ENCODE measurements at places on chromosomes 7 and 10.

- H3K4me1 ChIP-seq: no peaks in the 10 kb centered on the region
- no peak overlapping the region for H3K27ac ChIP-seq
- DNase-seq: no peak
- H3K27me3 ChIP-seq: no peaks in the 10 kb centered on the region
Measured at GRCh38 chr7:143221286-143221685, 551 bp upstream of the TAS2R40 start.

GRCh38 chr10:63005246-63005645 is 127.9 kb upstream of the NRBF2 start:
- no peak for DNase-seq
- no peaks in the 10 kb centered on the region for H3K36me3 ChIP-seq
- H3K27me3 ChIP-seq: no peaks in the 10 kb centered on the region
- no peak overlapping the region for H3K4me3 ChIP-seq
- no peaks in the 10 kb centered on the region for H3K4me1 ChIP-seq

DNA sequence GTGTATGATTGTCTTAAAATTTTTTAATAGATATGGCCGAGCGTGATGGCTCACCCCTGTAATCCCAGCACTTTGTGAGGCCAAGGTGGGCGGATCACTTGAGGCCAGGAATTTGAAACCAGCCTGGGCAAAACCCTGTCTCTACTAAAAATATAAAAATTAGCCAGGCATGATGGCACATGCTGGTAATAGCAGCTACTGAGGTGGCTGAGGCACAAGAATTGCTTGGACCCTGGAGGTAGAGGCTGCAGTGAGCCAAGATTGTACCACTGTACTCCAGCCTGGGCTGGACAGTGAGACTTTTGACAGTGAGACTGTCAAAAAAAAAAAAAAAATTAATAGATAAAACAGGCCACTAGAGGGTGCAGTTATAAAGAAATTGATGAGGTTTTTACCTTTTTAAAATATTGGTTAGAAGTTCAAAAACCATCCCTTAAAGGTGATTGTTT is 20.5 kb downstream of the NOM1 start:
- H3K27me3 ChIP-seq: no peaks in the 10 kb centered on the region
- peaks cover 11% of the 10 kb centered on the region for H3K36me3 ChIP-seq
- DNase-seq: peak; percentile 31
- H3K27ac ChIP-seq: no peak overlapping the region
- no peaks in the 10 kb centered on the region for H3K4me1 ChIP-seq

GRCh38 chr7:86904949-86905834 is 154.3 kb downstream of the ELAPOR2 start:
- peak; percentile 29 for DNase-seq
- H3K27me3 ChIP-seq: no peaks in the 10 kb centered on the region
- no peaks in the 10 kb centered on the region for H3K4me1 ChIP-seq
- H3K4me3 ChIP-seq: no peak overlapping the region

DNA sequence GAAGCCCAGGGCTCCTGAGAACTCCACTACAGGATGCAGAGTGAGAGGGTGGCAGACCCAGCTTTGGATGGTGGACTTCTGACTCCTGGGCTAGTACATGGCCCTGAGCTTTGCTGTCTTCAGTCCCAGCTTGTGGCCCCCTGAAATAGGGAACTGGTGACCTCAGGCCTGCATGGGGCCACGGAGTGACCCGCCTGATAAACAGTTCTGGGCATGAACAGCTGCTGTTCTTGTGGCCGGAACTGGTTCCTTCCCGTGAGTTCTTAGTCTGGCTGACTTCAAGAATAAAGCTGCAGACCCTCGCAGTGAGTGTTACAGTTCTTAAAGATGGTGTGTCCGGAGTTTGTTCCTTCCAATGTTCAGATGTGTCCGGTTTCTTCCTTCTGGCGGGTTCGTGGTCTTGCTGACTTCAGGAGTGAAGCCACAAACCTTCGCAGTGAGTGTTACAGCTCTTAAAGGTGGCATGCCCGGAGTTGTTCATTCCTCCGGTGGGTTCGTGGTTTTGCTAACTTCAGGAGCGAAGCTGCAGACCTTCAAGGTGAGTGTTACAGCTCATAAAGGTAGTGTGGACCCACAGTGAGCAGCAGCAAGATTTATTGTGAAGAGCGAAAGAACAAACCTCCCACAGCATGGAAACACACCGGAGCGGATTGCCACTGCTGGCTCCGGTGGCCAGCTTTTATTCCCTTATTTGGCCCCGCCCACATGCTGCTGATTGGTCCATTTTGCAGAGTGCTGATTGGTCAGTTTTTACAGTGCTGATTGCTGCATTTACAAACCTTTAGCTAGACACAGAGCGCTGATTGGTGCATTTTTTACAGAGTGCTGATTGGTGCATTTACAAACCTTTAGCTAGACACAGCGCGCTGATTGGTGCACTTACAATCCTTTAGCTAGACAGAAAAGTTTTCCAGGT is 268.0 kb downstream of the ZEB1 start:
- H3K4me1 ChIP-seq: peaks cover 3% of the 10 kb centered on the region
- no peaks in the 10 kb centered on the region for H3K27me3 ChIP-seq
- no peaks in the 10 kb centered on the region for H3K36me3 ChIP-seq
- no peak overlapping the region for H3K4me3 ChIP-seq
- no peak overlapping the region for H3K27ac ChIP-seq

GRCh38 chr10:69864321-69864720 is 62.6 kb downstream of the COL13A1 start:
- H3K36me3 ChIP-seq: no peaks in the 10 kb centered on the region
- no peak overlapping the region for H3K4me3 ChIP-seq
- no peak overlapping the region for H3K27ac ChIP-seq
- no peak for DNase-seq

- DNase-seq: no peak
- H3K4me1 ChIP-seq: peaks cover 45% of the 10 kb centered on the region
- peaks cover 32% of the 10 kb centered on the region for H3K36me3 ChIP-seq
- no peaks in the 10 kb centered on the region for H3K27me3 ChIP-seq
- H3K27ac ChIP-seq: peak overlapping the region; percentile 98
Measured at GRCh38 chr10:3781468-3782145, 3.4 kb downstream of the KLF6 start.

DNA sequence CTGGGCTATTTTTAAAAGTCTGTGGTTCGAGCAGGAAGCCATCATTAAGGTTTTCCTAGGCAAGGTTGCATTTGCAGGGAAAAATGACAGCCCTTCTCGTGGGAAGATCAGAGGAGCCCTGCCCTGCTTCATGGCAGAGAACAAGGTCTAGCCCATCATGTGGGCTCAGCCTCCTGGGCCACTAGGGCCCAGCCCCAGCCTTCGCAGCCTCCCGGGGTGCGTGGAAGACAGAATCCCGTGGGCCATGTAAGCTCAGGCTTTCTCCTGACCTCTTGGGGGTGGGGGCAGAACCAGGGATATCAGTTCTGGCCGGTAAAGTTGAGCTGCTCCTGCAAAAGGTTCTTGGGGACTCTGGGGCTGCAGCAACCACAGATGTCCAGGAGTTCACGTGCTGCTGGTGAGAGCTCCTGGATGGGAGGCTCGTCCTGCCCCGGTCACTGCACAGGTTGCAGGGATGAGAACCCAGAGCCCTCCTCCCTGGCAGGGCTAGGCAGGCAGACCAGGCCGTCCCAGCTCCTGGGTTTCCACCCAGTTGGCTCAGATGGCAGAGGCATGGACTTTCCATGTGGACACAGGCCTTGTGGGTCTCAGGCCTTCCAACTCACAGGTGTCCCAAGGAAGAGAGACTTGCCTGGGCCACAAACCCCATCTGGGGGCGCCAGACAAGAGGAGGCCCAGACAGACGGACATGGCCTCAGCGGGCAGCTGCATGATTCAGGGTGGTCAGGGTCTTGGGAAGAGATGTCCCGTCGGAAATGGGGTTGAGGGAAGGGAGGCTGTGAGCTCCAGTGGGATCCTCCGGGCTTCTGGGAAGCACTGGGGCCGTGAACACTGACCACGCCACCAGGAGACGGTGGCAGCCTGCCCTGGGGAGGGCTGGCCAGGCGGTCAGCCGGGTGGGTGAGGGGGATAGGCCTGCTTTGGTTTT is 126.2 kb downstream of the NEURL1 start:
- no peaks in the 10 kb centered on the region for H3K27me3 ChIP-seq
- peaks cover 2% of the 10 kb centered on the region for H3K36me3 ChIP-seq
- no peak overlapping the region for H3K27ac ChIP-seq
- H3K4me3 ChIP-seq: no peak overlapping the region

DNA sequence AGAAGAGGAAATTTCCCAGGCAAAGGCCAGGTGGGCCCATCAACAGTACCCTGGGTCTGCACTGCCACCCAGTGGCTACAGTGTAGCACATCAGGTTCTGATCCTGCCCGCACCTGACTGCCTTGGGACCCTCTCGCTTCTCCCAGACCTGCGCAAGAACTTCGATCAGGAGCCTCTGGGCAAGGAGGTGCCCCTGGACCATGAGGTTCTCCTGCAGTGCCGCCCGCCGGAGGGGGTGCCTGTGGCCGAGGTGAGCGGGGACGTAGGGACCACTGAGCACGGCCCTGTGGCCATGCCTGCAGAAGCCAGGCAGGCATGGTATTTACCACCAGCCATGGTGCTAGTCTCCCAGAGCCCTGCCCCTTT is 33.9 kb upstream of the SLC29A3 start:
- no peaks in the 10 kb centered on the region for H3K36me3 ChIP-seq
- no peaks in the 10 kb centered on the region for H3K27me3 ChIP-seq
- H3K4me3 ChIP-seq: no peak overlapping the region
- no peak overlapping the region for H3K27ac ChIP-seq
- DNase-seq: peak; percentile 66

GRCh38 chr7:29620556-29620930 is 56.9 kb downstream of the PRR15 start:
- no peaks in the 10 kb centered on the region for H3K4me1 ChIP-seq
- DNase-seq: no peak

DNA sequence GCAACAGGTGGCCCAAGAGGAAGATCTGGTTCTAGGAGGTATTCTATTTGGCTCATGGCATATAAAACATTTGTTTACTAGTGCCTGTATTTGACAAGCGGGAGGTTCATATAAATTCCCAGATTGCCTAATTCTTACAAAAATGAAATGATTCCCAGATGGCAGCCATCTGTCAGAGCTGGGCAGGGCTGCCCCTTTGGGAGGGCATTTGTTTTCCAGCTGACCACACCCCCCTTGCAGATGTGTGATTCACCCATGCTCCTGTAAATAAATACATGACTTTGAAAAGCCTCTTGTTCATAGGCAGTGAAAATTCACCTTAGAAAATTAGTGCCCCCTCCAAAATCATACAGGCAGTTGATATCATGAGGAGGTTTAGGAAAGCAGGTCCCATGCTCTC is 8.6 kb downstream of the VWC2 start:
- H3K4me3 ChIP-seq: no peak overlapping the region
- no peaks in the 10 kb centered on the region for H3K36me3 ChIP-seq
- DNase-seq: no peak
- no peaks in the 10 kb centered on the region for H3K27me3 ChIP-seq
- H3K27ac ChIP-seq: no peak overlapping the region

DNA sequence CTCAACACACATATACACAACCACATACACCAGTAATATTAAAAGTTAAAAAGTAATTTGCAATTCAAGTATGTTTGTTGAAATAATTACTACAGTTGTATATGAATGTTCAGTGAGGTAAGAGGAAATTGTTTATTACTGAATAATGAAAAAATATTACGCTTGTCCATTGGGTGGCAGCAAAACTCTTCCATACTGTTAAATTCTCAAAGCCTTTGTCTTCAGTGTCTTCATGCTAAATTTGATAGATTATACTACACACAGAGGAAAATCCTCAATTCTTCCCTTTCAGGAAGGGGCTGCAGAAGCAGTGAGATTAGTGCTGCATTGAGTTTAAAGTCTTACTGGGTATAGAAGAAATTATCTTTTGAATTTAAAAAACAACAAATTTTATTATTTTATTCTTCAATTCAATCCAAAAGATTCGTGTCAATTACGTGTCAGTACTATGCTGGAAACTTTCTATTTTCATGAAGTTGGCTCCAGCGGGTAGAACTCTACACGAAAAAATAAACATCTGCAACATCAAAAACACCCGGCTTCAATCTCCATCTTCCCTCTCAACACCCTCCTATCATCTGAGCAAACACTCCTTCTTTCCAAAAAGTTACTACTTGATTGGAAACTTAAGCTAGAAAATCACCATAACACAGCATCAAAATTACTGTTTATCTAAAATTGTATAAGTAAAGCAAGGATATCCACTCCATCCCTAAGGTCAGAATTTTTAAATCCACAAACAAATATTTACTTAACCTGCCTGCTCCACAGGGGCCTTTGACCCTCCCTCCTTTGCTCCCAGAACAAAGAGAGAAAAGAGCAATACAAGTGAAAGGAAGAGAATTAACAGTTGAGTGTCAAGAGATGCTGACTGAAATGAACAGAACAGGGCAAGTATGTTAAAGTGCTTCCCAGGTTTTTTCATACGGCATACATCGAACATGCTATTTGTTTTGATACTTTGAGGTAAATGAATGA is 37.0 kb upstream of the TES start:
- no peaks in the 10 kb centered on the region for H3K4me1 ChIP-seq
- H3K36me3 ChIP-seq: no peaks in the 10 kb centered on the region

- H3K27ac ChIP-seq: no peak overlapping the region
- no peak for DNase-seq
- peak overlapping the region; percentile 76 for H3K4me3 ChIP-seq
- H3K4me1 ChIP-seq: peaks cover 6% of the 10 kb centered on the region
- H3K36me3 ChIP-seq: no peaks in the 10 kb centered on the region
Measured at GRCh38 chr10:103969857-103970627, 3.1 kb downstream of the SLK start.

DNA sequence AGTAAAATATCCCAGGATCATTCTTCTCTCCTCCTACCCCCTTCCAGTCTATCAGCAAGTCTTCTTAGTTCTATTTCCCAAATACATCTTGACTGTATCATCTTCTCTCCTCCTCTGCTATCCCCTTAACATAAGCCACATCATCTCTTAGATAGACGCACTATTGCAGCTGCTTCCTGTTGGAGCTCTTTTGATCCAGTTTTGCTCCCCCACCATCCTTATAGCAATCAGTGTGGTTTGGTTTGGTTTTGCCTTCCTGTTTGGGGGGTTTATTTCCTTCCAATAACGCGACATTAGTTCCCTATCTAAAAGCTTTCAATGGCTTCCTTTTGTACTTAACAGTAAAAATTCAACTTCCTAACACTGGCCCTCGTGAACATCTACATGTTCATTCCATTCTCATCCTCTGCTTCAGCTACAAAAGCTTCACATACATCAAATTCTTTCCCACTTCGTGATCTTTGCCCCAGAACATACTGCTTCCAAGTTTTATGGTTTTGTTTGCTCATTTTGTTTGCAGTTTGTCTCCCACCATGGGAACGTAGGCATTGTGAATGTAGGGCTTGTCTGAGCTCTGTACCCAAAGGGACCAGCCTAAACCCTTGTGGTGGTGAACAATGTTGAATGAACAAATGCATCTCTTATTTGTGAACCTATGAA is 33.7 kb upstream of the PLXDC2 start:
- H3K4me1 ChIP-seq: no peaks in the 10 kb centered on the region
- no peak overlapping the region for H3K27ac ChIP-seq
- no peak for DNase-seq
- no peaks in the 10 kb centered on the region for H3K27me3 ChIP-seq
- no peak overlapping the region for H3K4me3 ChIP-seq

DNA sequence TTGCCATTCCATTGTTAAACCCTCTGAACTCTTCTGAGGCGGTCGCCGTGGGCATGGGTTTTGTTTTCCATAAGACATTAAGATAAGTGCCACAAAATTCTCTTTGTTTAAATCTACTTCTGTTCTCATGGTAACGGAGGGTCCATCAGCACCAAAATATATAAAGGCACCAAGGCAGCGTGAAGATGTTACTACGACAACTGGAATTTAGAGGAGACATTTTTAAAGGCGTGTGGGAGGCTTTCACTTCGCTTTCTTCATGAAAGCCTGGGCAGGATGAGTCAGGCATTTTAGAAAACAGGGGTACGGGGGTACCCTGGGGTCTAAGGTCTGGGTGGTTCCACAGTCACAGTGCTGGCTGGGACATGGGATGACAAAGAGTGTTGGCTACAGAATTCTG is 34.0 kb downstream of the SMKR1 start:
- no peak overlapping the region for H3K4me3 ChIP-seq
- H3K36me3 ChIP-seq: no peaks in the 10 kb centered on the region
- no peaks in the 10 kb centered on the region for H3K27me3 ChIP-seq
- no peaks in the 10 kb centered on the region for H3K4me1 ChIP-seq
